ENCODE measurements at places on chromosomes 16 and 17.

- DNase-seq = no peak
Measured at GRCh38 chr16:84927621-84928591, 83.4 kb downstream of the ZDHHC7 start.

- peak; percentile 28 for DNase-seq
Measured at GRCh38 chr16:27154705-27155521, 48.4 kb upstream of the KDM8 start.

DNA sequence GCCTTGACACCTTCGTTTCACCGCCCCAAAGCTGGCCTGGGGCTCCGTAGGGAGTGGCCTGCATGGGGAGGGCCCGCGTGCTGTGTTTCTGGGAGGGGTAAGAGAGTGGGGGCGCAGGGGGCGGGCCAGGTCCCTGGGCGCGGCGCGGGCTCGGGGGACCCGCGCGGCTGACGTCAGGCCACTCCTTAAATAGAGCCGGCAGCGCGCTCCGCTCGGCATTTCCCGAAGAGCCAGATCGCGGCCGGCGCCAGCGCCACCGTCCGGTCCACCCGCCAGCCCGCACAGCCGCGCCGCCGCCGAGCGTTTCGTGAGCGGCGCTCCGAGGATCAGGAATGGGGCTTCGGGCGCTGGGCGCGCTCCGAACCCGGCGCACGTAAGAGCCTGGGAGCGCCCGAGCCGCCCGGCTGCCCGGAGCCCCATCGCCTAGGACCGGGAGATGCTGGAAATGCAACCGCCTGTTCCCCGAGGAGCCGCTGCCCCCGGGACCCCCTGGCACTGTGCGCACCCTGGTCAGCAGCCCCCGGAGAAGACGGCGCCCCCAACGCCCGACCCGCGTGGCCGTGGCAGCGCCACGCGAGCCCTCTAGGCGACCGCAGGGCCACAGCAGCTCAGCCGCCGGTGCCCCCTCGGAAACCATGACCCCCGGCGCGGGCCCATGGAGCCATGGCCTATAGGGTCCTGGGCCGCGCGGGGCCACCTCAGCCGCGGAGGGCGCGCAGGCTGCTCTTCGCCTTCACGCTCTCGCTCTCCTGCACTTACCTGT lies at the start of gene HS3ST2:
Gene HS3ST2 (plus strand): TSS at position 215 of the 763 bp plus-strand sequence. CDS start 449 bp downstream, at position 664.
- peak; percentile 8 for DNase-seq

GRCh38 chr16:53166099-53166498 lies 111.3 kb downstream of the CHD9 start:
- DNase-seq = no peak

DNA sequence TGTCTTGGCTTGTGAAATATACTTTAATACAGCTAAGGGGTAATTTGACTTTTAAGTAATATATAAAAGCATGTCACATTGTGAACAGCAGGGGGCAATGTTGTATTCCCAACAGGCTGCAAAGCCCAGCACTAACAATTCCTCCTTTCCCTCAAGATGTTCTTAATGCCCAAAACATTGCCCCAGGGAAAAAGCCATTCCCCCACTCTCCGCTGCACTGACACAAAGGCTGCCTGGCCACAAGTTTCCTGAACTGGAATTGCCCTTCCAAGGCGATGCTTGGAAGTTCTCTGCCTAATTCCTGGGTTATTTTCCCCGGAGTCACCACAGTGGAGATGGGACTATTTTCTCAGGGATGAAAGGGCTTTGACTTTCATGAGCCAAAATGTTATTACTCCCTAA lies 27.2 kb downstream of the CLEC16A start:
- DNase-seq = peak; percentile 83

GRCh38 chr17:8253801-8254200 lies 4.7 kb downstream of the PFAS start:
- peak; percentile 39 for DNase-seq

- DNase-seq = no peak
Measured at GRCh38 chr16:69932228-69932627, 18.9 kb upstream of the CLEC18A start.

GRCh38 chr17:51224402-51225262 lies 35.2 kb downstream of the MBTD1 start:
- DNase-seq = peak; percentile 23

GRCh38 chr17:79152636-79153035 lies 78.0 kb downstream of the ENGASE start:
- DNase-seq = no peak

GRCh38 chr17:77352441-77352840 lies 211.7 kb downstream of the SEC14L1 start:
- DNase-seq = no peak

GRCh38 chr16:8924214-8924613 lies 39.5 kb downstream of the USP7 start:
- peak; percentile 32 for DNase-seq

GRCh38 chr16:75206749-75207451 lies at the start of gene CTRB2:
CTRB2 (minus strand) TSS chr16:75207161; CDS start chr16:75207141, 20 bp downstream.
- DNase-seq = no peak

DNA sequence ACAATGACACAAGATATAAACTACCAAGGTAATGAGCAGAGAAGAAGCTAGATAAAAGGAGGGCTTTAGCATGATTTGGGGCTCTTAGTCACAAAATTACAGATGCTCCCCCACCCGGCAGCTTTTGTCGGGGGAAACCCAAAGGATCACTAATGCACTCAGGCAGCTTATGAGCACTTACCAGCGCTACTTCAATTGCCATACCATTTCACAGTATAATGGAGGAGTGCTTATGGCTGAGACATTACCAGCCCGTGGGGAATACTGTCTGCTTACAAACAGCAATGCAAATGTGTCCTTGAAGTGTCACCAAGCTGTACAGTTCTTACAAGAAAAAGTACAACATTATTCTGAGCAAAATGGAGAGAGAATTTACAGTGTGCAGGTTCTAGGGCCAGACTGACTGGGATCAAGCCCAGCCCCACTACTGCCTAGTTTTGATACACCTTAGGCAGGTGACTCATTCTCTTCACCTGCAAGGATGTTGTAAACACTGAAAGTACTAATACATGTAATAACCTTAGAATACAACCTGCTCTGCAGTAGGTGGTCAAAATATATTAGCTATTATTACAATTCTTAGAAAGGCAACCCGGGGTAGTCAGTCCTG lies 16.3 kb downstream of the ANKFY1 start:
- DNase-seq = no peak
